ENCODE measurements at places on chromosomes 3 and 15.

DNA sequence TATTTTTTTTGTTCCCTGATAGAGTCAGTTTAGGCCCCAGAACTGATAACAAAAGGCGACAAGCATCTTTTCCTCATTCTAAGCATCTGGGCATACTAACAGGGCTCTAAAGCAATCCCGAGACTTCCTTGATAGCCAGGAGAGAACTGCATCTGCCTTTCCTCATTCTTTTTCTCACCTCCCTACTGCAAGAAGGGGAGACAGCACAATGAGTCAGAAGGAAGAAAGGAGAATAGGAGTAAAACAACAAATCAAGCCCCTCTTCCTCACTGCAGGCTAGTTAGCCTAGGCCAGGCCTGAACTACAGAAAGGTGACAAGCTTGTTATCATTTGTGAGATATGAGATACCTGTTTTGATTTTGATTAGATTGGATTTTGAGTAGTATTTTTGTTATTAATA lies 97.9 kb downstream of the NAALADL2 start:
- DNase-seq: no peak

GRCh38 chr15:95875121-95875643 lies 455.3 kb upstream of the NR2F2 start:
- no peak for DNase-seq

DNA sequence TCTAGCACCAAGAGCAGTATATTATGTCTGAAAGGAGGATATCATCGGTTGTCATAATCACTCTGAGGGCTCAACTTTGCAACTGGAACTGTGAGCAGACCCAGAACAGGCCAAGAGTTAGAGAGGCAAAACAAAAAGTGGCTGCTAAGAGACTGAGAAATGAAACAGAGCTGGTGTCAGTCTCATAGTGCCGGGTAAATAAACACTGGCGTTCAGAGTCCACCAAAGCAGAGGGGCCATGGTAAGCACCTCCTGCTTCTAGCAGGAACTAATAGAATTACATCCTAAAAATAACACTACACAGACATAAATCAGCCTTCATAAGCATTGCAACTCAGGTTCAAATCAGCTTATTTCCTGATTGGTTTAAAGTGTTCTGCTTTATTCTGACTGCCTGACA lies 10.3 kb upstream of the IL12A start:
- DNase-seq: no peak

- no peak for DNase-seq
Measured at GRCh38 chr3:24199300-24199699, 254.2 kb downstream of the NR1D2 start.

DNA sequence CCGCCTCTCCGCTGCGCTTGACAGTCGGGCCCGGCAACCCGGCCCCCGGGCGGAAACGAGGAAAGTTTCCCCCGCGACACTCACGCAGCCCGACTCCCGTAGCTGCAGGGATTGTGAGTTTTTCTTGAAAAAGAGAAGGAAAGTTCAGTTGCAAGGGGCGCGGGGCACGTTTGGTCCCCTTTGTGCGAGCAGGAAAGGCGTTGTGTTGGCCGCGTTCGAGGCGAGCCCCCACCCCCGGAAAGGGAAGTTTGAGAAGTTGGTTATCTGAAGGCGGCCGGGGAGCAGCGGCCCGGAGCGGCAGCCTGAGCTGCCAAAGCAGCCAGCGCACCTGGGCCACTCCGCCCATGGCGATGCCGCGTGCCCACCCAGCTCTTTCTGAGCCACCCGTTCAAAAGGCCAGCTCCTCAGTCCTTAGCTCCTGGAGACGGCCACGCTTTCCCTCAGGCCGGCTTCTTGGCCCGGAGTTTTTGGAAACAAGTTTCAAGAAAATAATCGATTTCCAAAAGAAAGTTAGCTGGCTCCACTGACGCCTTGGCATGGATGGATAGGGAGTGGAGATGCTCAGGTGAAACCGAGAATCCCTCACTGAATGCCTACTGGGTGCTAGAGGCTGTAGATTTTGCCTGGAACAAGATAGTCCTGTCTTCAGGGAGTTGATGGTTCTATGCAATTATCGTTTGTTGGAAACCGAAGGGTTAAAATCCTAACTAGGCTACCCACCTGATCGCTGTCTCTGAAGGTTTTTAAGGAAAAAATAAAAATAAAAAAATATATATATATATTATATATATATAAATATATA lies 832 bp downstream of the TGFBR2 start:
- DNase-seq: no peak

GRCh38 chr3:80113331-80113730 lies 345.5 kb upstream of the ROBO1 start:
- DNase-seq: no peak

DNA sequence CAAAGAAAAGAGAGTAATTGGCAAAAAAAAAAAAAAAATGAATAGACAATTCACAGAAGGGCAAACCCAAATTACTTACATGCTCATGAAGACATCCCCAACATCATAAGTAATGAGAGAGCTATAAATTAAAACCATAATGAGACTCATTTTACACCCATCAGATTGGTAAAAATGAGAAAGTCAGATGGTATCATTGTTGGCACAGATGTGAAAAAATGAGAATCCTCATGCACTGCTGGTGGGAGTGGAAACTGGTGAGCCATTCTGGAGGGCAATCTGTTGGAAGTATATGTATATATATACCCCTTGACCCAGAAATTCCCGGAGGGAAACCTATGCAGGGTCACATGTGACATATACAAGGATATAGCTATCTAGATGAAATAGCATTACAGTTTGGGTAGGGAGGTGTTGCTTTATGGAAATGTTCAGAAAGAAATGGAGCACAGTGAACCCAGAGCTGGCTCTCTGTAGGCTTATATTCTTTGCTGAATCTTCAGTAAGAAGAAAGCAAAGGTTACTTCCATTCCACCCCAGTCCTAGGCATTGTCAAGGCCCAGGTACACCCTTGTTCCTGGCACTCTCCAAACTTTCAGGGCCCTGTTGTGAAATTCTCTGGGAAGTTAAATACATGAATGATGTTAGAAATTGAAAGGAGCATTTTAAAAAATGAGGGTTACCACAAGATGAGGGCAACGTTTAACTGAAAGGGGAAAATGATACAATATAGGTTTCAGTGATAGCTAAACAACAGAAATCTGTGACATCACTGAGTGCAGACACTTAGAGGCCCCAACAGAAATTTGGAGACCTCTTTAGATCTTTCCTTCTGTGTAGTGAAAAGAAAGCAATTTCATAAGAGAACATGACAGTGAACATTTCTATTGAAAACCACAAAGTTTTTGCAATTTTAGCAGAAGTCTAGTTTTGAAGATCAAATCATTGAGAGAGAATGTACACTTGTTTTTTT lies 132.7 kb upstream of the TPRG1 start:
- no peak for DNase-seq

- peak; percentile 19 for DNase-seq
Measured at GRCh38 chr3:184426691-184427141, 46.9 kb downstream of the CHRD start.

DNA sequence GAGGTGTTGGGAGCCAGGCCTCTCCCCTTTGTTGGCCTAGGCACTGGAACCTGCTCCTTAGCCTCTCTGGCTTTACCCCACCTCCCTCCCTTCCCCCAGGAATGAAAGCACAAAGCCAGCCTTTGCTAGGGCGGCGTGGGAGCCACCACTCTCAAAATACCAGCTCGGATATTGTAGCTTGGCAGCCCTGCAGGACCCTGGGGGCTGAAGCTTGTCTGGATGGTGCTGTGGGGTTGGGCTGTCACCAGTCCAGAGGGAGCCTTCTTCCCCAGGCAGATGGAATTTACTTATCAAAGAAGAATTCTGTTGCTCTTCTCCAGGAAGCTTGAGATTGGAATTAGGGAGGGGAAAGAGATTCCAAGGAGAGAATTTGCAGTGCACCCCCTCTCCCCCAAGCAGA lies 14.9 kb upstream of the GRM2 start:
- no peak for DNase-seq

DNA sequence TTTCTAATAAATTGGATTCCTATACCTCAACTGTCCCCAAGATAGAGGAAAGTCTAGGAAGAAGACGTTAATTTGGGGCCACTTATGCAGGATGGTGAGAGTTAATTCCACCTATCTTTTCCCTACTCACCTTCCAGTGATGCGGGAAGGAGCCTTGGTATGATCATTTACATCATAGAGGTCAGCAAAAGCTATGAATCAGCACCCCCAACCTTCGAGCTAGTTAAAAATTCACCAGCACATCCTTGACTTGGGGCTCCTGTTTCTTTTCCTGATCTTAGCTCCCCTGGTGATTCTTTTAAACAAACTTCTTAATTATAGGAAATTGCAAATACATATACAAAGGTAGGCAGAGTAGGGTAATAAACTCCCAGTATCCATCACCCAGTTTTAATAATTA lies 366.6 kb downstream of the SOX2 start:
- no peak for DNase-seq

DNA sequence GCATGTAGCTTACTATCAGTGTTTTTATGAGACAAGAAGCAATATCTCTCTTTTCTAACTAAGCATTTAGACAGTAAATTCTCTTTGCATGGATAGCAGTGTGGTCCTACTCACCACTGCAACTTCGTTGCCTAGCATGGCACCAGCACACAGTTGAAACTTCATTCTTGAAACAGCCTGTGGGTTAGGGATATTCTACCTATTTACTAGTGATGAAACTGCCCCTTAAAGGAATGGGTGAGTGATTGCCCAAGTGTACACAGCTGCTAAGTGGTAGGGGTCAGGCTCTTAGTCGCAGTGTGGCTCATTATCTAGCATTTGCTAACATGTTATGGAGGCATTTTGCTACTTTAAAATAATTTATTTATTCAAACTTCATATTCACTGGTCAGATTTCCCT lies 78.4 kb downstream of the CHL1 start:
- no peak for DNase-seq

DNA sequence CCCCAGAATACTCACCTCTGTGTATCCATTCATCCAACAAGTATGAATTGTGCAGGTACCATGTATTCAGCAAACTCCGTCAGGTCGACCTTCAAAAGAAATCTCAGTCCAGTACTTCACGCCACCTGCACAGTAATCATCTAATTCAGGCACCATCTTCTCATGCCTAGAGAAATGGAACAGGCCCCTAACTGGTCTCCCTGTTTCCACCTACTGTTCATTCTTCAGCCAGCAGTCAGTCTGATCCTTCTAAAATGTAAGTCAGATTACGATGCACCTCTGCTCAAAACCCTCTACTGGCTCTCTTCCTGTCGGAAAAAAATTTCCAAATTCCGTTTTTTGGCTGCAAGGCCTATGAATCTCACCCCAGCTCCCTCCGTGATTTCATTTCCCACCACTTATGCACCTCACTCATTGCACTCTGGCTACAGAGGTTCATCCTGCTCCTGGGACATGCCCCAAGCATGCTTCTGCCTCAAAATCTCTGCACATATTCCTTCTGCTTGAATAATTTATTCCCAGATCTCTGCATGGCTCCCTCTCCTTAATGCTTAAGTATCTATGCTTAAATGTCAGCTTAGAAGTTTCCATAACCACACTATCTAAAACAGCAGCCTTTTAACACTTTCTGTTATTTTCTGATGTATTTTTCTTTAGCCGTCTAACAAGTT lies 47.5 kb upstream of the PPP2R3A start:
- no peak for DNase-seq

GRCh38 chr15:67839499-67839928 lies 331 bp downstream of the RNU6-1 start:
- peak; percentile 27 for DNase-seq

DNA sequence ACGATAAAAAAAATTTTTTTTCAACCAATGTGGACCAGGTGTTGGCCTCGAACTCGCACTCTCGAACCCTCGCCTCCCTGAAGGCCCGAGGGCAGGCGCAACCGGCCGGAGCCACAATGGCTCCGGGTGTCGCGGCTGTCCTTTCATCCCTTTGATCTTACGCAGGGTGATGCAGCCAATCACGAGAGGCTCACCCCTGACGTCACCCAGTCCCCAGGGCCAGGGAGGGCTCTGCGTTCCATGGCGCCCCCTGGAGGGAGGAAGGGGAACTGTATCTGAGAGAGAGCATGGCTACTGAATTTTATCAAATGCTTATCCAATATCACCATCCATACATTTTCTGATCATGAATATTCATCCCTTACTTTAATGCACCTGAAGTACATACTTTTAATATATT lies 15.4 kb upstream of the GMNC start:
- DNase-seq: no peak

GRCh38 chr15:81516461-81516860 lies 142.4 kb upstream of the TMC3 start:
- DNase-seq: no peak

DNA sequence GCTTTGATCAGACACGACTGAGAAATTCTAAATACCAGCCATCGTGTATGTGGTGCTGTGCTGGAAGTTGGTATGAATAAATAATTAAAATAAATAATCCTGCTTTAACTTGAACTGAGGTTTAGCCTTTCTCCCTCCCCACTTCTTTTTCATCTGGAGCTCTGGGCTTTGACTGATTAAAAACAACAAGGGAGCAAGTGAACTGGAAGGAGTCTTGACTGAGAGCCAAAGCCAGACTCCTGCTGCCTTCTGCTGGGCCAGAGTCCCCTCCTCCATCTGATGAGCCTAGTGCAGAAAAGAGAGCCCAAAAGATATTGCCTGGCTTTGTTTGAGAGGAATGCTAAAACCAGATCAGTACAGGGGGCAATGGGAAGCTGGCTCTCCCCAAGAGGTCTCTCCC lies 96.0 kb downstream of the CCNL1 start:
- DNase-seq: no peak

DNA sequence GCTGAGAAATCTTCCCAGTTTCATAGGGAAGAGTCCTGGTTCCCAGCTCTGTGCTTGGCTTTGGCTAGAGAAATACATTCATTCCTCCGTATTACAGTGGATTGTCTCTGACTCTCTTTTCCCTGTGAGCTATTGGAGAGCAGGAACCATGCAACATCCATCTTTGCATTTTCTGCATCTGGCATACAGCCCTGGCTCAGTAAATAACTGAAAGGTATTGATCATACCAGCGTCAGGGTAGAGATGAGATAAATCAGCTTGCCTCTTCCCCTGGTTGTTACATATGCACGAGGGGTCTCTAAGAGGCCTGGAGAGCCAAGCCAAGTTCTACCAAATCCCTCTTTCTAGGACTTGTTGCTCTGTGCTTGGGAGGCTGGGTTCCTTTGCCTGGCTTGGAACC lies 35.2 kb downstream of the FOXB1 start:
- no peak for DNase-seq

DNA sequence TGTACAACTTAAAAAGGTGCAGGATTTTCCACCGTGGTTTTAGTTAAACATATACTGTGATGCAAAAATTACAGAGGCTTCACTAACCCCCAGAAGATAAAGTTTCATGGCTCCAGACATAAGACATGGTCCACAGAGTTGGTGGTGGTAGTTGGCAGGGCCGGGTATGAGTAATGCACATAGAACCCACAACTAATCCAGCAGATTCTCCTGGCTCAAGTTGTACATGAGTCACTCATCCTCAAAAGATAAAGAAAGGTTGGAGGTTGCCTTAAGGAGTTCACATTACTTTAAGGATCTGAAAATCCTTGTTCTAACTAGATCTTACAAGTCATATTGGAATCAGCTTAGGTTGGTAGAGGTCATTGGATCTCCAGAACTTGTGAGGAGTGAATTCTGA lies 98.3 kb upstream of the ZBTB20 start:
- DNase-seq: no peak

- DNase-seq: peak; percentile 44
Measured at GRCh38 chr3:129121792-129122411, at the start of gene RAB43. TSS of gene RAB43 (minus strand) at chr3:129121804. CDS start at chr3:129121489, 315 bp downstream.

- no peak for DNase-seq
Measured at GRCh38 chr3:102000620-102001209, 151.4 kb downstream of the NFKBIZ start.
